Activated naive CD8-positive, alpha-beta T cell treated with anti-CD3 and anti-CD28 coated beads, Interleukin-2, amount 10 ng/mL, durations not matched to agents 7 days and 5 days (primary cell): ENCODE measurements at places on chromosomes 13 and 19.
A peak's percentile ranks its signal among the peaks of the same experiment; 100 is the strongest.

- no peak overlapping the region for H3K4me3 ChIP-seq
- no peaks in the 10 kb centered on the region for H3K36me3 ChIP-seq
- no peak overlapping the region for H3K27ac ChIP-seq
- no peaks in the 10 kb centered on the region for H3K4me1 ChIP-seq
- H3K27me3 ChIP-seq, result peaks cover 15% of the 10 kb centered on the region
- no peak for DNase-seq
Observed at GRCh38 chr13:112911285-112911701, 57.7 kb upstream of the MCF2L start.

GRCh38 chr13:83272652-83273240 lies 609.5 kb downstream of the SLITRK1 start:
- no peak overlapping the region for H3K27ac ChIP-seq
- no peaks in the 10 kb centered on the region for H3K4me1 ChIP-seq
- no peak overlapping the region for H3K4me3 ChIP-seq

DNA sequence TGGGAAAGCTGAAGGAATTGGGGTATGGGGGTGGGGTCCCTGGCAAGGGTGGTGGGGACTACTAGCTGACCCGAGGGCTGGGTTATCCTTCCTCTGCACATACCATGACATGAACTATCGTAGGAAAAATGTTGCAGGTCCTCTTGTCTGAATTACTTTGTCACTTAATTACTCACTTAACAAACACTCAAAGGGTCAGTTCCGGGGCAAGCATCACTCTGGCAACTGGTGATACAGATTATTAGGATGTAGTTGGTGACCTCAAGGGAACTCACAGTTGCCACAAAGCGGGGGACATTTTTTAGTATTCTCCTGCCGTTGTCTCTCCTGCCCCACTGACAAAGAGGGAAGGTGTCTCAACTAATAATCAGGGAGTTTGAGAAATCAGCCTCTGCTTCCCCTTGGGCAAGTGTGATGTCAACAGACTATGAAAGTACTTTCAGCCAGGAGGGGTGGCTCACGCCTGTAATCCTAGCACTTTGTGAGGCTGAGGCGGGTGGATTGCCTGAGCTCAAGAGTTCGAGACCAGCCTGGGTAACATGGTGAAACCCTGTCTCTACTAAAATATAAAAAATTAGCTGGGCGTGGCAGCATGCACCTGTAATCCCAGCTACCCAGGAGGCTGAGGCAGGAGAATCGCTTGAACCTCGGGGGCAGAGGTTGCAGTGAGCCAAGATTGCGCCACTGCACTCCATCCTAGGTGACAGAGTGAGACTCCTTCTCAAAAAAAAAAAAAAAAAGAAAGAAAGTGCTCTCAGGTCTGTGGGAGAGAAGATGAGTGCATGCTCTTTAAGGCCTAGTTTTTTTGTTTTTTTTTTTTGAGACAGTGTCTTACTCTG lies 10.3 kb downstream of the DNAJB1 start:
- no peak for DNase-seq
- H3K36me3 ChIP-seq, result no peaks in the 10 kb centered on the region
- peaks cover 4% of the 10 kb centered on the region for H3K27me3 ChIP-seq
- H3K4me1 ChIP-seq, result peaks cover 45% of the 10 kb centered on the region

GRCh38 chr13:111344471-111345191 lies 24.2 kb downstream of the TEX29 start:
- H3K27ac ChIP-seq, result no peak overlapping the region
- no peak overlapping the region for H3K4me3 ChIP-seq
- H3K36me3 ChIP-seq, result peaks cover 3% of the 10 kb centered on the region
- no peak for DNase-seq
- no peaks in the 10 kb centered on the region for H3K27me3 ChIP-seq

GRCh38 chr19:42140125-42140754 lies 8.0 kb upstream of the POU2F2 start:
- H3K36me3 ChIP-seq, result no peaks in the 10 kb centered on the region
- peak; percentile 66 for DNase-seq
- no peak overlapping the region for H3K27ac ChIP-seq
- H3K27me3 ChIP-seq, result peaks cover 3% of the 10 kb centered on the region
- no peak overlapping the region for H3K4me3 ChIP-seq
